ENCODE measurements at places on chromosomes 6 and 20.

DNA sequence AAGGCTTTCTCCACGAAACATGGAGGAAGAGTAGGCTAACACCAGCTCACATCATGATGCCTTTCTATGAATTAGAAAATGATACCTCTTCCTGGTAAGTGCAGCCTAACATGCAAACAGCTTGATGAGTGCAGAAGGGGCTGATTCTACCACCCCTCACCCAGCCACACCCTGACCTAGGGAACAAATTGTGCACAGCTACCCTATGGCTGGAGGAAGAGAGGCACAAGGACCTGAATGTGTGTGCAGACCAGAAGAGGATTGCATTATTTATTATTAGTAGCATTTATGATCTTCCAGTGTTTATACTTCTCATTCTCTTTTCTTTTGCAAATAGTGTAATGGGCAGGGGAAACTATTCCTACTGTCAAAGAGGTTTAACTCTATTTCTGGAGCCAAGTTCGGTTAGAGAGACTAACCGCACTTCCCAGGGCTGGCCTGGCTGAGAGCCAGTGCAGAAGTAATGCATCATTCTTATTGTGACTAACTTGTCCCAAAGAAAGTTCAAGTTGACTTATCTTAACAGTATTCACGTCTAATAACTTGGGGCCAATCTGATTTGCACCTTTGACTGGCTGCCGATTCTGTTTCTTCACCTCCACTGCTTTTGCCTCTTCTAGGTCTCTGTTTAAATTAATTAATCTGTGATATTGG, 237.5 kb downstream of the CD83 start:
- DNase-seq = no peak

- DNase-seq = peak; percentile 48
Measured at GRCh38 chr20:22582386-22582963, 1.9 kb downstream of the FOXA2 start.

DNA sequence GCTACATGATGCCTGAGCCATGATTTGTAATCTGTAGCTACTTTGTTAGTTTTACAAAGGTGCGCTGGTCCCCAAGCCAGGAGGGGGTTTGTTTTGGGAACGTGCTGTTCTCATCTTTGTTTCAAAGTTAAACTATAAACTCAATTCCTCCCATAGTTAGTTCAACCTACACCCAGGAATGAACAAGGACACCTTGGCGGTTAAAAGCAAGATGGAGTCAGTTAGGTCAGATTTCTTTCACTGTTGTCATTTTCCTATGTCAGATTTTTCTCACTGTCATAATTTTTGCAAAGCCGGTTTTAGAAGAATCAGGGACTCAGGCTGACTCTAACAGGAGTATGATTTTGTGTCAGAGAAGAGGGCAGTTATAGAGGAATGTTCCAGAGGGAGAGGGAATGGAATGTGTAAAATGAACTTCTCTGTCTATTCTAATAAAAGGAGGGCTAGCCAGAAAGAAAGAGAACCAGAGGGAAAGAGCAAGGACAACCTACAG, 2.3 kb upstream of the GMPR start:
- no peak for DNase-seq

DNA sequence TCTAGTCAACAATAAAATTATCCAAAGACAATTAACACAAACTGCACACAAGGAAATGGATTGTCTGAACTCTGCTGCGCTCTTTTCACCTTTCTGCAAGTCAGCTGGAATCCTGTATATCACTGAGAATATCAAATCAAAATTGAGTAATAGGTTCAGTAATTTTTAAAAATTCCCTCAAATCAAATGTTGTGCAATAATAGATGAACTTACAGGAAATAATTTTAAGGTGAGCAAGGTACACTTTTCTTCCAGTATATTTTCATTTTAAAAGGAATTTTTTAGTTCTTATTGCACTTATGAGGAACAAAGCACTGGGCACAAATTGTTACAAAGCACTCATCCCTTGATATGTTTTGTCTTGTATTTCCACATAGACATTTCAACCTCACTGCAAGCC, 1.2 kb downstream of the SAYSD1 start:
- no peak for DNase-seq

GRCh38 chr20:41048461-41049301, 20.1 kb downstream of the TOP1 start:
- DNase-seq = peak; percentile 31

- DNase-seq = peak; percentile 41
Measured at GRCh38 chr20:46945465-46945864, 50.8 kb downstream of the EYA2 start.

Measured in GM23338 (cell line).